ENCODE measurements at places on chromosomes 12 and 14. TPM values are rescaled to one million over a fixed set of nuclear protein-coding genes. Genes with fewer than 3 reads are reported as not detected.

GRCh38 chr12:5051334-5051733 lies 7.7 kb downstream of the KCNA5 start:
- DNase-seq = no peak
- no peak overlapping the region for H3K27ac ChIP-seq
- H3K27me3 ChIP-seq = no peaks in the 10 kb centered on the region
- no peak overlapping the region for H3K4me3 ChIP-seq
- no peaks in the 10 kb centered on the region for H3K36me3 ChIP-seq

- H3K4me3 ChIP-seq = no peak overlapping the region
- no peaks in the 10 kb centered on the region for H3K27me3 ChIP-seq
- DNase-seq = no peak
- no peaks in the 10 kb centered on the region for H3K4me1 ChIP-seq
These were observed 15.8 kb upstream of the HNF1A start for GRCh38 chr12:120962532-120963020.

- H3K4me1 ChIP-seq = no peaks in the 10 kb centered on the region
- DNase-seq = peak; percentile 61
- H3K27ac ChIP-seq = no peak overlapping the region
- no peaks in the 10 kb centered on the region for H3K36me3 ChIP-seq
These were observed 27.1 kb upstream of the LUM start for GRCh38 chr12:91138337-91138920.

DNA sequence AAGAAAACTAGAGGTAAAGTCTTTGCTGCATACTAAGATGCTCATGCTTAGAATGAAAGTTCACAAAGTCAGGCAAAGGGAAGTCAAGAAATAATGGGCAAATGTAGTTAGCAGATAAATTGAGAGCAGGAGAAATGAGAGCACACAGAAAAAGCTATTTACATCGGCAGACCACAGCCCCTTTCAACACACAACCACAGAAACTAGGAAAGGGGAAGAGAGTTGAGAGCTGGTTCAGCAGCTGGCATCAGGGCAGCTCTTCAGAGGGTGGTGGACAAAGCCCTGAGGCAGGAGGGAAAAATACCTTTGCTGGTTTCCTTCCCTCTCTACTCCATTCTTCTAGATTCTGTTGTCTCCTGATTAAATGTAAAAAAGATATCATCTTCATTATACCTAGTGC lies 95.4 kb upstream of the ANO4 start:
- no peaks in the 10 kb centered on the region for H3K4me1 ChIP-seq
- no peak overlapping the region for H3K27ac ChIP-seq
- no peaks in the 10 kb centered on the region for H3K27me3 ChIP-seq
- H3K36me3 ChIP-seq = no peaks in the 10 kb centered on the region

GRCh38 chr14:22464422-22465142 lies 124.4 kb downstream of the DAD1 start:
- H3K4me3 ChIP-seq = no peak overlapping the region
- no peaks in the 10 kb centered on the region for H3K4me1 ChIP-seq
- H3K27ac ChIP-seq = no peak overlapping the region
- DNase-seq = no peak
- H3K27me3 ChIP-seq = no peaks in the 10 kb centered on the region
- H3K36me3 ChIP-seq = no peaks in the 10 kb centered on the region

DNA sequence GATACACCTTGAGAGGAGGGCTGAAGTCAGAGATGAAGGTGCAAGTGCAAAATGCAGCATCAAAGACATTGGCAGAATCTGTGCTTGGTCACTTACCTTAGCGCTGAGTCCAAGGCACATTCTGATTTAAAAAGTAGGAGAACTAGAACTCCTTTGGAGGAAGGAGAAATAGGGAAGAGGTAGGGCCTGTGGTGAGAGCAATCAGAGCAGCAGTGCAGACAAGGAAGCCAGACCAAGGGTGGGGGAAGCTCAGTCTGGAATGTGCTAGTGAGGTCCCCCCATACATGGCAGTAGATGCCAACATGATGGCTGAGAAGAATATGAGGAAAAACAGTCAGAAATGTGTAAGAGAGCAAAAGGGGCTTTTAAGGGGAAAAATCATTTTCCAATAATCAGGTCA lies 206.5 kb downstream of the SSPN start:
- H3K4me3 ChIP-seq = no peak overlapping the region
- H3K36me3 ChIP-seq = no peaks in the 10 kb centered on the region
- no peaks in the 10 kb centered on the region for H3K27me3 ChIP-seq
- no peaks in the 10 kb centered on the region for H3K4me1 ChIP-seq

GRCh38 chr12:94079566-94080340 lies 68.6 kb upstream of the PLXNC1 start:
- no peaks in the 10 kb centered on the region for H3K27me3 ChIP-seq
- H3K27ac ChIP-seq = no peak overlapping the region
- no peak overlapping the region for H3K4me3 ChIP-seq
- peaks cover 9% of the 10 kb centered on the region for H3K4me1 ChIP-seq

DNA sequence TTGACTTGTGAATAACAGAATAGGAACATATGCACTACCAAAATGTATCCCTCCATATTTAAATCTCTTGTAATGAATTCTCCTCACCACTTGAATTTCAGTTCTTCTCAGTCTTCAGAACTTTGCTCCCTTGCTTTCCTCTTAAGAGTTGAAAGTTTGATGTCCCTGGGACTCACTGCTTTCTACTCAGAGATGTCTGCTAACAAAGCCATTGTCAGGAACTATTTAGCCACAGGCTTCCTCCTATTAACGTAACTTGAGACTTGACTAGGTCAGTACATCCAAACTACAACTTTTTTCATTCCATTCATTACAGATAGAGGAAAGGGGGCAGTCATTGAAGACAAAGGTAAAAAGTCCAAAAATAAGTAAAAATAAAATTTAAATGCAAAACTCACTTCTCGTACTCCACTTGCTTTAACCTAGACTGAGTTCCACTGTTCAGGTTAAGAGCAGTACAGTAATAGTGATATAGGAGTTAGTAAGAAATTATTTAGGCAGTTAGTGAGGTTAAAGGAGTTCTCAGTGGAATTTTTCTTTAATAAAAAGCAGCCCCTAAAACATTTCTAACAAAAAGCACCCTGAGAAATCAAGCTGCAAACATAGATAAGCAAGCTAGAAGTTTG lies 364.2 kb downstream of the SOX5 start:
- DNase-seq = no peak

- H3K4me3 ChIP-seq = peak overlapping the region; percentile 29
- H3K36me3 ChIP-seq = no peaks in the 10 kb centered on the region
- no peaks in the 10 kb centered on the region for H3K4me1 ChIP-seq
These were observed 11.9 kb downstream of the SCNN1A start for GRCh38 chr12:6363330-6364043.

DNA sequence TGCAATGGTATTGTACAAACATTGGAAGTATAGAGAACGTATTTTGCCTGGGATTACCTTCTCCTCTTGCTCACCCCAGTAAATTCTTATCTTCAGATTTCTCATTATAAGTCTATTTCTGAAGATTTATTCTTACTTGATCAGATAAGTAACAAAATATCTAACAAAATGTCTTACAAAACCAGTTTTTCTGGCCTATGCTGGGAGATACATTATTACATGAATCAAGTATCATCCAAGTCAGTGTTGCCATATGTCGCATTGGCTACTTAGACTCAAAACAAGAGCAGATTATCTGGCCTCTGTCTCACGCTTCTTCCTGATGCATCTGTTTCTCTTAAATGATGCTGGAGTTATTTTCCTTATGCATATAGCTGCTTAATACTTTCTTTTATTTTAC lies 408.5 kb downstream of the CCER1 start:
- DNase-seq = no peak
- H3K4me3 ChIP-seq = no peak overlapping the region
- H3K27me3 ChIP-seq = no peaks in the 10 kb centered on the region
- no peaks in the 10 kb centered on the region for H3K4me1 ChIP-seq
- H3K36me3 ChIP-seq = no peaks in the 10 kb centered on the region
- H3K27ac ChIP-seq = no peak overlapping the region

RNU4-1 gene
- not detected for total RNA-seq

CIDEB gene
- not detected for total RNA-seq

LRRIQ1 gene
- 2.0 TPM for total RNA-seq

HCAR2 gene
- total RNA-seq = not detected

TOMM20L gene
- total RNA-seq = not detected

FZD10 gene
- total RNA-seq = 0.14 TPM

CFAP251 gene
- total RNA-seq = 3.8 TPM

COX8C gene
- not detected for total RNA-seq

All from cardiac muscle cell (in vitro differentiated cells and primary cell).